ENCODE measurements at places on chromosomes 11 and 22. TPM values are rescaled to one million over a fixed set of nuclear protein-coding genes. Genes with fewer than 3 reads are reported as not detected.
A peak's percentile ranks its signal among the peaks of the same experiment; 100 is the strongest.

DNA sequence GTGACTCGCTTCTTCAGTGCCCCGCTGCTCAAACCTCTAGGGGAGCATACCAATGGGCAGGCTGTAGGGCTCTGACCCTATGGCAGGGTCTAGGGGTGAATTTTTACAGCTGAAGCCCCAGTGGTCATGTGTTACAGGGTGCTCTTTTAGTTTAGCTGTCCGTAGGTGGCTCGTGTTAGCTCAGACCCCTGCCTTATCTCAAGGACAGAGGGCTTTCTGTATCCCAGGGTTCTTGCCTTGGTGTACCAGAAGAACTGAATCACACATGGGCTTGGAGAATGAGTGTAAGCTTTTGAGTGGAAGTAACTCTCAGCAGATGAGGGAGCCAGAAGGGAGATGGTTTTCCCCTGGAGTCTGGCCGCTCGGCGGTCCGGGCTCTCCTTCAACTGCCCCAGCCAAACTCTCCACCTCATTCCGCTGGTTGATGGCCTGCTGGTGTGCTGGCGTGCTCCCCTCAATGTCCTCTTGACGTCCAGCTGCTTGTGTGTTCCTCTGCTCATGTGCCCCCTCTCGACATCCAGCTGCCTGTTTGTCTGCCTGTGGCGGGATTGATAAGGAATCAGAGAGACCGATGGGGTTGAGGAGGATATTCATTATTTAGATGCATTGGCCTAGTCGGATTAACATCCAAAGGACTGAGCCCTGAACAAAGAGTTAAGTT, 37.5 kb downstream of the BIRC2 start:
- DNase-seq: no peak
- H3K27ac ChIP-seq: peak overlapping the region; percentile 28
- H3K4me3 ChIP-seq: no peak overlapping the region
- peaks cover 41% of the 10 kb centered on the region for H3K4me1 ChIP-seq
- H3K27me3 ChIP-seq: no peaks in the 10 kb centered on the region

DNA sequence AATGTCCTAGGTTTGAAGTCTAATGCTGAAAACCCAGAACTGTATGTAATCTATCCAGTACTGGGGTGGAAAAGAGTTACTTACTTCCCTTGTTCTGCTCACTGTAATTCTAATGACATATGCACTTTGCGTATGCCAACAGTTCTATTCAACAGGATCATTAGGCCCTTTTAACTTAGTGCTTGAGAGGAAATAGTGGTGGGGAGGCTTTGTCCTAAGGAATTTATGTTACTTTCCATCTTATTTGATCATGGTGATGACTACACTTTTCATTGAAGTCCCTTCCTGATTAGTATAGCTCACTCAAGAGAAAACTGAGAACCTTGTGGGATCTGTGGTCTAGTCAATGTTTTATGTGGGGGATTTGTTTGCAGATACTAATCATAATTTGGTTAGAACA, 348.2 kb downstream of the GUCY1A2 start:
- no peak overlapping the region for H3K4me3 ChIP-seq
- no peaks in the 10 kb centered on the region for H3K36me3 ChIP-seq
- no peak overlapping the region for H3K27ac ChIP-seq
- H3K27me3 ChIP-seq: no peaks in the 10 kb centered on the region

Gene TOMM22
- 158 TPM for total RNA-seq

DNA sequence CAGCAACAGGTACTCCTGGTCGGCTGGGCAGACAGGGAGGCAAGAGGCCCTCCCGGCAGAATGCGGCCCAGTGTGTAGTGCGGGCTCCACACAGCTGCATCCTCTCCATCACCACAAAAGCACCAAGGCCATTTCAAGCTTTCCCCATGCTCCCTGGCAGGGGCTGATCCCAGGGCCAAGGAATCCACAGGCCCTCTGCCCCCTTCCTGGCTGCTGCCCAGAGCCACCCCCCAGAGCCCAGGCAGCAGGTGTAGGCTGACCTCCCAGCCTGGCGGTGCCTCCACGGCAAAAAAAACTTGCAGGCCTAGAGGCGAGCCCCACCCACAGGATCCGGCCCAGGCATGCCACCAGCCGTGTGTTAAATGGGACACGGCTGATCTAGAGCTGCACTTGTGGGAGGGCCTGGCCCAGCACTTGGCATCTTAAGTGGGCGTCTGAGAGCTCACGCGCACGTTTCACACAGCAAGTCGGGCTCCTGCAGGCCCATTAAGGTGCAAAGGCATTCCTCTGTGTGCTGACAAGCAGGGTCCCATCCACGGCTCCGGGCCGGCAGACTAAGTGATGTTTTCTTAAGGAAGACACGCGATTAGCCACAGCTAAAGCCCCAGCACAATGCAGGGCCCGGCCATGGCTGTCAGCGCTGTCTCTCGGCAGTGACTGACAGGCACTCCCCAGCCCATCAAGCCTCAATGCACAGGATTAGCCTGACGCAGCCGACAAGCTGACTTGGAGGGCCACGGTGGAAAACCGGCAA, 19.8 kb upstream of the GNB1L start:
- peak; percentile 67 for DNase-seq
- peak overlapping the region; percentile 64 for H3K27ac ChIP-seq
- H3K4me3 ChIP-seq: peak overlapping the region; percentile 7
- H3K4me1 ChIP-seq: peaks cover 14% of the 10 kb centered on the region
- no peaks in the 10 kb centered on the region for H3K36me3 ChIP-seq

Gene SLCO2B1
- total RNA-seq: not detected

DNA sequence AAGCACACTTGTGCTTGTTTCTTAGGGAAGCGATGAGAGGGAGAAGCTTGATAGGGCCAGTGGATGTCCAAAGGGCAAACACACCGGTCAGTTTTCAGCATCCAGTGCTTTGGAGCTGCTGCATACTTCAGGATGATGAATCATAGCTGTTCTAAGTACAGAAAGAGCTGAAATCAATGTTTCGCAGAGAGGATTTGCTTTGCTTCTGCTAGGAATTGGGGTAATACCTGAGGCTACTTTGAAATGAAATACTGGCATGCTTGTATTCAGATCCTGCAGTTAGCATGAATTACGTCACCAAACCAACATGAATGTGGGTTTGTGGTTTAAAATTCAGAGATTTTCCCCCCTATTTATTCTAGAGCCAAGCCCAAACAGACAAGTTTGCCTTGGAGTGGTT, 41.7 kb upstream of the SC5D start:
- H3K4me3 ChIP-seq: no peak overlapping the region
- no peaks in the 10 kb centered on the region for H3K36me3 ChIP-seq
- no peak overlapping the region for H3K27ac ChIP-seq
- H3K4me1 ChIP-seq: peaks cover 5% of the 10 kb centered on the region
- peaks cover 4% of the 10 kb centered on the region for H3K27me3 ChIP-seq
- no peak for DNase-seq
